Stimulated activated CD8-positive, alpha-beta memory T cell treated with anti-CD3 and anti-CD28 coated beads, Interleukin-7, amount 100 ng/mL, for 4 hours (primary cell): ENCODE measurements at places on chromosomes 4 and X.

GRCh38 chr4:25345744-25346143 lies 31.3 kb upstream of the ANAPC4 start:
- DNase-seq, result no peak

GRCh38 chr4:57059890-57060716 lies 50.1 kb downstream of the IGFBP7 start:
- no peak for DNase-seq

- DNase-seq, result no peak
Measured at GRCh38 chrX:150533863-150534262, 34.6 kb upstream of the MTM1 start.

DNA sequence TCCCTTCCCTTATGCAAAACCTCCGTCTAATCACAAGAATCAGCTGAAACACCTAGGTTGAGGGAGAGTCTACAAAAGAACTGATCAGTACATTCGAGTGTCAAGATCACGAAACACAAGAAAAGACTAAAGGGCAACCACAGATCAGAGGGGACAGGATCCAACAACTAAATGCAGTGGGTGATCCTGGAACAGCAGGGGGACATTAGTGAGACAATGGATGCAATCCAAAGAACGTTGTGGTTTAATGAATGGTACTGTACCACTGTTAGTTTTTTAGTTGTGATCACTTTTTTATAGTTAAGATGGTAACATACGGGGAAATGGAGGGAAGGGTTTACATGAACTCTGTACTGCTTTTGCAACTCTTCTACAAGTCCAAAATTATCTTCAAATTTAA lies 79.2 kb downstream of the RELL1 start:
- DNase-seq, result no peak

- no peak for DNase-seq
Measured at GRCh38 chr4:77634132-77634785, 28.6 kb downstream of the CXCL13 start.

DNA sequence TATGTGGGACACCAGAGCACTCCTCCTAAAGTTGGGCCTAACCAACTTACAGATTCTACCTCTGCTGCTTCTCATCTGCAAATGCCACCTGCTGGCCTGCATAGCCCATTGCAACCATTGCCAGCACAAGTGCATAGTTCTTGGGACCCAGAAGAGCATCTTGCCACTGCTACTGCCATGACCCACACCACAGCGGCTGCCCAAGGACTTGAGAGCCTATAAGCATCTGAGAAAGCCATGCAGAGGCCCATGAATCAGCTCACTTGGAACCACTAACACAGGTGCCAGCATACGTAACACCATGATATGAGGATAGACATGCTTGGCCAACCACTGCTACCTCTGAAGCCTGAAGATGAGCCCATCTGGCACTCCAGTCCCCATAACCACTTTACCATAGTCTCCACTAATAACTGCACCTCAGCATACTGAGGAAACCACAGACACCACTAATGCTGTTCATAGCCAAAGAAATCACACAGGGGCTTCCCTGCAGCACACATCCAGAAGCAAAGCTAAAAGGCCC lies 258.1 kb upstream of the AGTR2 start:
- no peak for DNase-seq

DNA sequence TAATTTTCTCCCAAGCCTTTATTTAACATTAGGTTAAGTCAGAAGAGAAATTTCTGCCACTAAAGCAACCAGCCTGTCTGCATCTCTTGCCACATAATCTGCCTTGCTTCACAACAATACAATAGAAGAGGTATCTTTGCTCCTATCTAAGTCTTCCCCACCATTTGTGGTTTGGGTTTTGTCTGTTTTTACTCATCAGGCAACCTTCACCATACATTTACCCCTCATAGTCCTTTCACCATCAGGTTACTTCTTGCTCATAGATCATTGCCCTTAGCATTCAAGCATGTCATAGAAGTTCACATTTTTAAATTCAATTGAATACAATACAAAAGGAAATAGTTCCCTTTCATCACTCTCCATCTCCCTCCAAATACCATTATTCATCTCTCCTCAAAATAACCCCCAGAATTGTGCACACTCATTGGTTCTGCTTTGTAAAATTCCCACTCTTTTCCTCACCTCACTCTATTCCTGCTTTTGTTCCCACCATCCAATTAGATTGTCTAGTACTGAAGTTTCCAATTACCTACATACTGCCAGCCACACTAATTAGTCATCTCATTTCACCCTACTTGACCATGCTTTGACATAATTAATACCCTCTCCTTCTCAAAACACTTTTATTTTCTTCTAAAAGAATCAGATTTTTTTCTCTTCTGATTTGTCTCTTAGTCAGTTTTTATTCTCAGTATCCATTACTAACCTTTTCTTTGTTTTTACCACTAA lies 1957.0 kb upstream of the AGA start:
- no peak for DNase-seq

DNA sequence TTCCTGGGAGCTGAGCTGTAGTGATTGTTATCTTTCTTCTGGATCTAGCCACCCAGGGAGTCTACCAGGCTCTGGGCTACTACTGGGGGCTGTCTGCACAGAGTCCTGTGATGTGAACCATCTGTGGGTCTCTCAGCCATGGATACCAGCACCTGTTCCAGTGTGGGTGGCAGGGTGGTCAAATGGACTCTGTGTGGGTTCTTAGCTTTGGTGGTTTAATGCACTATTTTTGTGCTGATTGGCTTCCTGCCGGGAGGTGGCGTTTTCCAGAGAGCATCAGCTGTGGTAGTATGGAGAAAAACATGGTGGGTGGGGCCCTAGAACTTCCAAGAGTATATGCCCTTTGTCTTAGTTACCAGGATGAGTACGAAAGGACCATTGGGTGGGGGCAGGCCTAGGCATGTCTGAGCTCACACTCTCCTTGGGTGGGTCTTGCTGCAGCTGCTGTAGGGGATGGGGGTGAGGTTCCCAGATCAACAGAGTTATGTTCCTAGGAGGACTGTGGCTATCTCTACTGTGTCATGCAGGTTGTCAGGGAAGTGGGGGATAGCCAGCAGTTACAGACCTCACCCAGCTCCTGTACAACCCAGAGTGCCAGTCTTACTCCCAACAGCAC lies 264.8 kb upstream of the LDB2 start:
- DNase-seq, result no peak

- no peak for DNase-seq
Measured at GRCh38 chr4:128461291-128462102, 173.9 kb upstream of the PGRMC2 start.

DNA sequence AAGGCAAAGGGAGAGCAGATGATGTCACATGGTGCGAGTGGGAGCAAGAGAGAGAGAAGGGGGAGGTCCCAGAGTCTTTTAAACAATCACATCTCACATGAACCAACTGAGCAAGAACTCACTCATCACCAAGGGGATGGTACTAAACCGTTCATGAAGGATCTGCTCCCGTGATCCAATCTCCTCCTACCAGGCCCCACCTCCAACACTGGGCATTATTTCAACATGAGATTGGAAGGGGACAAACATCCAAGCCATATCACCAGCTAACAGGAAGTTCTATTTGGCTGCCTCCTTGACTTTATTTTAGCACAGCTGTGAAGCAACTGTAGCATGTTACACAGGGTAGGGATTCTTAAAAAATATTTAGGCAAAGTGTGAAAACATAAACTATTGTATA lies 102.5 kb downstream of the DDIT4L start:
- DNase-seq, result no peak

GRCh38 chrX:66676413-66676812 lies 37.5 kb upstream of the EDA2R start:
- no peak for DNase-seq

- no peak for DNase-seq
Measured at GRCh38 chr4:112127803-112128202, 17.5 kb upstream of the FAM241A start.

DNA sequence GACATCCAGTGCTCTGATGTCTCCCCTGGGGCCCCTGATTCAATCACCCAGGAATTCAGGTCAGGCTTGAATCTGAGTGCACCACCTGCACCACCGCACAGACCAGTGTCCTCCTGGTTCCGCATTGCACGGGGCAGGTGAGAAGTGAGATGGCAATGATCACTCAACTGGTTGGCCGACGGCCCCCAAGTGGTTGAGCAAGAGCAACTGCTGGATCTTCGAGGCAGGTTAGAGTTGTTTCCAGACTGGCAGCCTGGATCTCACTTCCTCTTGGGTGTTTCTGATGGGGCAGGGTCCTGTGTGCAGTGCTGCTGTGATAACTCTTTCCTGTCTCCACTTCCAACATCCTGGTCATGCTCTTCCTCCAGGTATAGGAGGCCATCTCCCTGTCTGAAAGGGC lies 50.4 kb downstream of the C4orf50 start:
- DNase-seq, result no peak

DNA sequence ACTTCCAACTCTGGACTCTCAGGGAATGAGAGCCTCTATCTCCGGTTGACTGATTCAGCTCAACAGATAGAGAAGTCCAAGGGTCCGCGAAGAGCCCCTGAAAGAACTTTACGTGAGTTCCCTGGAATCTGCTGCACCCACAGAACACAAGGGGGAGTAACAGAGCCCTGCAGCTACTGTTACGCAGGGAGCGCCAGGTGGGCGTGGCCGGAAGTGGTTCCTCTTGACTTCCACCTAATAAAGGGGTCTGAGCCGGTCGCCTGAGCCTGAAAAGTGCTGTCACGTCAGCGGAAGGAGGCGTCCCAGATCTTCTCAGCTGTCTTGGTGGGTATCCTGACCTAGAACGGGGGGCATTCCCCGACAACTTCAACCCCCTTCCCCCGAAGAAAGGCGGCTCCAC lies at the start of gene MAGEB6:
MAGEB6 (plus strand) TSS at position 237 of the 400 bp plus-strand sequence. CDS start 1,407 bp downstream, outside the sequence.
- no peak for DNase-seq

DNA sequence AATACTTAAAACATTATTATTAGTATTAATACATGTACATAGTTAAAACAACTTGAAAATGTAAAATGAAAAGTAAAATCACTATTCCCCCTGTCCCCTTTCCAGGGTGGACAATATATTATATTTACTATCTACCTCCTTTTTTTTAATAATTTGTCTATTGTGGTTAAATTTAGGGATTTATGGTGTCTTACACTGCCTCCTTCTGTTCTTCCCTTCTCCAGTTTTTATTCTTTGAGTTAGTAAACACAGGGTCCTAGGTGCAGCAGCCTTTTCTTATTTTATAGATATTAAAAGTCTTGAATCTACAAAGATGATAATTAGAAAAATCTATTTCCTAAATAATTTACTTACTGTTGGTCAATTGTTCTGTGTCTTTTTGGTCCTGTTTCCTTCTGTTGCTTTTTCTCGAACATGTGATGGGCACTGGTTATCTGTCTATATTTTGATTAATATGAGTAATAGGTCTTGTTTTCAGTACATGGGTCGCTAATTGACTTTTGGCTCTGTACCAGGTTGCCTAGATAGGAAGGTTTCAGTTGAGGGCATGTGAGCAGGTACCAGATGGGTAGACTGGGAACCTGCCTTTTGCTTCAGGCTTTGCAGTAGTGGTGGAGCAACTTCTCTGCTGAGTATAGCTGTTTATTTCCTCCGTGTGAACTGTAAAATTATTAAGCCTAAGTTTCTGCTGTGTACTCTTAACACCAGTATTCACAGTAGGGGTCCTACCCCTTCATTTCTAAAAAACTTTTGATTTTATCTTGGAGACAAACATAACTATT lies 1.1 kb downstream of the NUDT9 start:
- no peak for DNase-seq

GRCh38 chrX:119887721-119888425 lies 7.8 kb upstream of the AKAP14 start:
- DNase-seq, result peak; percentile 25

- no peak for DNase-seq
Measured at GRCh38 chrX:37454537-37455285, 105.5 kb downstream of the PRRG1 start.

DNA sequence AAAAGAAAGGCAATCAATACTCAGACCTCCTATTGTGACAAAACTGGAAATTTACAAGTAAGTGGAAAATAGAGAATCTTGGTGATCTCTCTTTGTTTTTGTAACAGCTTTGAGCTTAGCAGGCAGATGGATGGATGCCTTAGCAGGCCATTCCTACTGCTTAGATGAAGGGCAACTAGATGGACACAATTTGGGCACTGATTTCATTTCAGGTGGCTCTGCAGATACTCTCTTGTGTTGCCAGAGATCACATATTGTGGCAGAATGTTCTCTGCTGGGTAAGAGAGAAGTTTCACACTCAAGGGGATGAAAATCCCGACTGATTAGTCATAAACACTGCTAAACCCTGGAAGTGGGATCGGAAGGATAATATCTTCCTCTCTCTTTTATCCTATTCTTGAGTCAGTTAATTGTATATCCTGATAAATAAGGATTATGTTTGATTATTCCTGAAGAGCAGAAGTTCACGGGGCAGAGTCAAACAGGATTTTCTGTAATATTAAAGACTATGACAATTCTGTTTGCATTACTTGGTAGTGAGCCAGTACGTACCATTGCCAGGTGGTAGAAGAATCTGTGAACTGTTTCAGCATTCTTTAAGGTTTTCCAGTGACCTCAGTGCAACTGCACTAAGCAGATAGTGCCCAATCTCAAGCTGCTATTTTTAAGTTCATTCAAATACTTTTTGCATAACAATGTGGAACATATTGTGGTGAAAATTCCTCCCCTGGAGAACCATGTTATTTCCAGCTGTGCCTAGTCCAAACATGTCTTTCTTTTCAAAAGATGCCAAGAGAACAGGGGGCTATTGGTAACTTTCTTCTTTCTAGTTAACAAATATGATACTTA lies 974.3 kb downstream of the FSTL5 start:
- no peak for DNase-seq

DNA sequence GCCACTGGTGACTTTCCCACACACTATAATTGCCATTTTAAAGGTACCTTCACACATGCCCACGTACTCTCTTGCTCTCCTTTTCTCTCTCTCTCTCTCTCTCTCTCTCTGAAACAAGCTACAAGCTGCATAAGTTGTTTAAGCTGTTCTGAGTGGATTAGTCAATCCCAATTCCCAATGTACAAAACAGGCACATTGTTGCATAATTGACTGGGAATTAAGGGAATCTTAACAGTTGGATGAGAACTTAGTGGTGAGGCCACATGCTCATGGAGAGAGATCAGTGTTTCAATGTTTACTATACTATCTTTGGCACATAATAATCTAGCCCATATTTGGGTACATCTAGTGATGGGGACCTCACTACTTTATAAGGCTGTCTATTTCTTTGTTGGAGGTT lies 123.3 kb downstream of the ARHGEF9 start:
- DNase-seq, result no peak

- DNase-seq, result no peak
Measured at GRCh38 chr4:85777908-85778631, 303.1 kb downstream of the ARHGAP24 start.

GRCh38 chrX:136584545-136584944 lies 52.5 kb downstream of the VGLL1 start:
- no peak for DNase-seq

GRCh38 chr4:14177987-14178386 lies 550.5 kb upstream of the BOD1L1 start:
- DNase-seq, result no peak

GRCh38 chr4:171676555-171677215 lies 136.5 kb upstream of the GALNTL6 start:
- DNase-seq, result no peak

GRCh38 chr4:104093247-104093646 lies 373.5 kb upstream of the TACR3 start:
- no peak for DNase-seq

- no peak for DNase-seq
Measured at GRCh38 chr4:168421671-168422070, 58.6 kb downstream of the DDX60L start.

- DNase-seq, result no peak
Measured at GRCh38 chr4:78061939-78062570, 4.9 kb downstream of the FRAS1 start.
